ENCODE measurements at places on chromosomes 5 and 9.

GRCh38 chr5:127985811-127986325 lies 97.7 kb upstream of the SLC12A2 start:
- no peak for DNase-seq

GRCh38 chr9:119634006-119634405 lies 264.8 kb upstream of the BRINP1 start:
- DNase-seq, result no peak

- no peak for DNase-seq
Measured at GRCh38 chr5:149940941-149941644, 3.5 kb downstream of the PDE6A start.

DNA sequence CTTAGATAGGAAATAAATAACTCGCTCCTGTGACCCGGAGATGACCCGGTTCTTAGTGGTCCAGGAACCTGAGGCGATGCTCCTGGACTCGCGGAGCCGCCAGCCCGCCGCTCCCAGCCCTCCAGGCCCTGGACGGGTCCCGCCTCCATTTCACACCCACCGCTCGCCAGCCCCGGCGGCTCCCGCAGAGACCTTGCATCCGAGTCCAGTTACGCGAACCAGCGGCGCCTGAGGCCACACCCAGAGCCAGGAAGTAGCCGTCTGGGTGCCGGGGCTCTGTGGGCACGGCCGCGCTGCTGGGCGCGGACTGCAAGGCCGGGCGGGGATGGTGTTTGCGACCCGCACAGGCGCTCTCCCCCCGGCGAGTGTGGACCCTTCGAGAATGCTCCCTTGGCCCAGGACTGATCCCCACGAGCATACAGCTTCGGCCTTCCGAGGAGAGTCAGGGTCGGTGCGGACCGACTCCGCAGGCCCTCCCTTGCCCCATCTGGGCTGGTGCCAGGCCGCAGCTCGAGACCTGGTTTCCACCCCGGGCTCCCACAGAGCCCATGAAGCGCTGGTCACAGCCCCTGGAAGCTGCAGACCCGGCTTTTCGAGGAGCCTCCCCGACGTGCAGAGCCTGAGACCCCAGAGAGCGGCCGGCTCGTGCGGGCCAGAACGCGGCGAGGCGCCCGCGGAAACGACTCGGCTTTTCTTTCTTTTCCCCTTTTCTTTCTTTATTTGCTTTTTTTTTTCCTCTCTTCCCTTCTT lies 5.2 kb upstream of the BARX1 start:
- DNase-seq, result no peak

- no peak for DNase-seq
Measured at GRCh38 chr5:133698259-133698554, 85.9 kb upstream of the FSTL4 start.

DNA sequence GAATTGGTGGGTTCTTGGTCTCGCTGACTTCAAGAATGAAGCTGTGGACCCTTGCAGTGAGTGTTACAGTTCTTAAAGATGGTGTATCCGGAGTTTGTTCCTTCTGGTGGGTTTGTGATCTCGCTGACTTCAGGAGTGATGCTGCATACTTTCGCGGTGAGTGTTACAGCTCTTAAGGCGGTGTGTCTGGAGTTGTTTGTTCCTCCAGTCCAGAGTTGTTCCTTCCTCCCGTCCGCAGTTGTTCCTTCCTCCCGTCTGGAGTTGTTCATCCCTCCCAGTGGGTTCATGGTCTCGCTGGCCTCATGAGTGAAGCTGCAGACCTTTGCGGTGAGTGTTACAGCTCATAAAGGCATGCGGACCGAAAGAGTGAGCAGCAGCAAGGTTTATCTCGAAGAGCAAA lies 159.6 kb upstream of the ADAMTSL1 start:
- no peak for DNase-seq

Measured in SW 1271 (cell line).